PC-3 (cell line): ENCODE measurements at places on chromosomes 4 and X.

- H3K36me3 ChIP-seq: no peaks in the 10 kb centered on the region
- H3K27ac ChIP-seq: no peak overlapping the region
- H3K4me1 ChIP-seq: peaks cover 3% of the 10 kb centered on the region
- no peaks in the 10 kb centered on the region for H3K27me3 ChIP-seq
- no peak for DNase-seq
- no peak overlapping the region for H3K4me3 ChIP-seq
Observed at GRCh38 chr4:184851200-184851541, 25.4 kb upstream of the ACSL1 start.

- no peaks in the 10 kb centered on the region for H3K27me3 ChIP-seq
- H3K4me3 ChIP-seq: no peak overlapping the region
- no peaks in the 10 kb centered on the region for H3K4me1 ChIP-seq
- no peak for DNase-seq
- H3K27ac ChIP-seq: no peak overlapping the region
Observed at GRCh38 chrX:53704854-53705253, 18.3 kb upstream of the HUWE1 start.

DNA sequence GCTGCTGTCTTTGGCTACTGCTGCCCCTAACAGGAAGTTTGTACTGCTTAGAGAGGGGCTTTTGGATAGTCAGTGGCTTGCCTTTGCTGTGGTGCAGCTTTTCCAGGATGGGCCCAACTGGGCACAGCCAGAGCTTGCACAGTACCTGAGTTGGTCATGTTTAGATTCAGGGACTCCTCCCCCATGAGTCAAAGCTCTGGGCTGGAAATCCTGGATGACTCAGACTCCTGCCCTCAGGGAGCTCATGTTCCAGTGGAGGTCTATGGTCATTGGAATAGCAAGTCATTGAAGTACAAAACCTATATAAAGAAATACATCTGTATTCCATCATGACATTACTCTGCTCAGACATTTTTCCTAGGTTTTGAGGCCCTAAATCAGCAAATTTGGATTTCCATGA is 66.7 kb upstream of the PJA1 start:
- H3K27me3 ChIP-seq: no peaks in the 10 kb centered on the region
- peak; percentile 32 for DNase-seq
- no peak overlapping the region for H3K27ac ChIP-seq
- peaks cover 8% of the 10 kb centered on the region for H3K4me1 ChIP-seq

GRCh38 chr4:56575820-56576429 is 70.3 kb downstream of the ARL9 start:
- H3K4me1 ChIP-seq: no peaks in the 10 kb centered on the region
- H3K27me3 ChIP-seq: no peaks in the 10 kb centered on the region

- no peaks in the 10 kb centered on the region for H3K4me1 ChIP-seq
- H3K4me3 ChIP-seq: no peak overlapping the region
- no peak for DNase-seq
- no peak overlapping the region for H3K27ac ChIP-seq
- no peaks in the 10 kb centered on the region for H3K36me3 ChIP-seq
- H3K27me3 ChIP-seq: no peaks in the 10 kb centered on the region
Observed at GRCh38 chr4:162853788-162854187, 312.9 kb downstream of the NAF1 start.

DNA sequence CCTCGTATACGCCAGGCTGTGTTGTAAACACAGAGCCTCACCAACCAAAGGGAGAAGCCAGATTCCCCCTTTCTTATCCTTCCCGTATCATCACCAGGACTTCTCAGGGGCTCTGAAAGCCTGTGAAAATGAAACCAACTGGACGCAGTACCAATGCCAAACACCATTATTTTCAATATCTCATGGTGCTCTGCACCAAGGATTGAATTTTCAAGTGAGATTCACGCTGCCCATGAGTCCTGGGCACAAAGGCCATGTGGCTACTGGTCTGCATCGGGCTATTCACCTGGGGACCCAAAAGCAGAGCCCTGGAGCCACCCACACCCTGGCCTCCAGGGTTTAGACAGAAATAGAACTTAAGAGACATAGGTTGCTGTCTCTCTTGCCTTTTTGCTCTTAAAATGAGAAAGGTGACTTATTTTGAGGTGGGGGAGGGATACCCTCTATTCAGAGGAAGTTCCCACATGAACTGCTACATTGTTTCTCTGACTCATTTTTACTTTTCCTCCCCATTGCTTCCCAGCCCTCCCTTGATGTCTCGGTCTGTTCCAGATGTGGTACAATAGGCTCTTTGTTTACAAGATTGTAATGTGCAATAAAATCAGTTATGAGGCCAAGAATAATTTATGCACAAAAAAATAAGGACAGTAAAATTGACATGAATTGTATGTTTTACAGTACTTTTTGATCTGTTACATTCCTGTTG is 55.4 kb downstream of the MAML3 start:
- peaks cover 88% of the 10 kb centered on the region for H3K4me1 ChIP-seq
- peak overlapping the region; percentile 98 for H3K27ac ChIP-seq
- peak; percentile 79 for DNase-seq

DNA sequence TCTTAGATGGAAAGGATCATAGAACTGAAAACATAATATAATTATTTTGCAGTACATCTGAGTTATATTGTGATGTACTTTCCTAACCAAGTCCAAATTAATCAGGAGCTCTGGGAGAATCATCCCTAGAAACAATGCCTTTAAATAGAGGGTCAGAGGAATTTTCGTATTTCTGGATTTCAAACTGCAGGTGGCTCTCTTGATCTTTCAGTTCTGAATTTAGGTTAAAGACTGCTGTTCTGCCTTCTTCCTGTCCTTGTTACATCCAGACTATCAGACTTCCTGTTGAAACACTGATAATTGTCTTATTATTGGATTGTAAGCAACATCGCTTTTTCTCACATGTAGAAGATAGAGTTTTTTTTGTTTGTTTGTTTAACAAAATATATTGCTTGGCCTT is 142.7 kb downstream of the RPA4 start:
- DNase-seq: peak; percentile 23
- no peaks in the 10 kb centered on the region for H3K36me3 ChIP-seq
- no peak overlapping the region for H3K4me3 ChIP-seq
- H3K27me3 ChIP-seq: no peaks in the 10 kb centered on the region

- peaks cover 12% of the 10 kb centered on the region for H3K4me1 ChIP-seq
- DNase-seq: peak; percentile 15
- no peaks in the 10 kb centered on the region for H3K27me3 ChIP-seq
- no peak overlapping the region for H3K4me3 ChIP-seq
- H3K36me3 ChIP-seq: no peaks in the 10 kb centered on the region
- H3K27ac ChIP-seq: 0 out of 2 replicates have a peak overlapping the region, but pooled peaks have one; percentile 3
Observed at GRCh38 chr4:40448875-40449274, 113.7 kb downstream of the CHRNA9 start.

DNA sequence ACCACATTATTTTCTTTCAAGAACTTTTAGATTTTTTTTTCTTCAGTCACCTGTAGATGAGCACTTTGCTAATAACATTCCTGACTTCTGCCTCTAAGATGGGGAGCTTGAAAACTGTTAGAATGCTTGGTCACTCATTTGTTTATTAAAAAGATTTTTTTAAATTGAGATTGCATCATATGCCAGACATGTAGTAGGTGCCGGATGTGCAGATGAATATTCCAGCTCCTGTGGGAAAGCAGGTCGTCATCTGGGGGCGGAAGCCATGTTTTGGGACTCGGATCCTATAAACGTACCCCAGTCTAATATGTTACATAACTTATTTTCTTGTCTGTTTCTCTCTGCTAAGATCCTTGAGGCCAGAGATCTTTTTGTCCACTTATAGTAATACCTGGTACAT is 236.8 kb downstream of the ARHGAP10 start:
- no peak for DNase-seq
- H3K4me3 ChIP-seq: no peak overlapping the region
- no peak overlapping the region for H3K27ac ChIP-seq

GRCh38 chrX:96693407-96693806 is 8.8 kb downstream of the DIAPH2 start:
- no peak overlapping the region for H3K4me3 ChIP-seq
- no peak for DNase-seq
- H3K27me3 ChIP-seq: no peaks in the 10 kb centered on the region
- H3K36me3 ChIP-seq: no peaks in the 10 kb centered on the region

- H3K27me3 ChIP-seq: no peaks in the 10 kb centered on the region
- no peaks in the 10 kb centered on the region for H3K4me1 ChIP-seq
- no peaks in the 10 kb centered on the region for H3K36me3 ChIP-seq
- DNase-seq: no peak
- H3K4me3 ChIP-seq: no peak overlapping the region
Observed at GRCh38 chrX:11567528-11568220, 98.0 kb downstream of the ARHGAP6 start.

DNA sequence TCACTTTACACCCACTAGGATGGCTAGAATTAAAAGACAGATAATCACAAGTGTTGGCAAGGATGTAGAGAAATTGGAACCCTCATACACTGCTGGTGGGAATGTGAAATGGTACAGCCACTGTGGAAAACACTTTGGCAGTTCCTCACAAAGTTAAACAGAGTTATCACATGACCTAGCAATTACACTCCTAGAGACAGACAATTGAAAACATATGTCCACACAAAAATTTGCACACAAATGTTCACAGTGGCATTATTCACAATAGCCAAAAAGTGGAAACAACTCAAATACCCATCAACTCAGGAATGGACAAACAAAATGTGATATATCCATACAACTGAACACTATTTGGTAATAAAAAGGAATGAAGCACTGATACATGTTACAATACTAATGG is 5.7 kb downstream of the ZNF280C start:
- H3K4me1 ChIP-seq: peaks cover 20% of the 10 kb centered on the region; the same call in 1 of the 2 replicates
- no peaks in the 10 kb centered on the region for H3K27me3 ChIP-seq
- H3K27ac ChIP-seq: no peak overlapping the region
- no peak for DNase-seq
- H3K36me3 ChIP-seq: no peaks in the 10 kb centered on the region

- no peaks in the 10 kb centered on the region for H3K36me3 ChIP-seq
- H3K4me3 ChIP-seq: no peak overlapping the region
Observed at GRCh38 chr4:2258091-2259035, 3.5 kb downstream of the MXD4 start.

DNA sequence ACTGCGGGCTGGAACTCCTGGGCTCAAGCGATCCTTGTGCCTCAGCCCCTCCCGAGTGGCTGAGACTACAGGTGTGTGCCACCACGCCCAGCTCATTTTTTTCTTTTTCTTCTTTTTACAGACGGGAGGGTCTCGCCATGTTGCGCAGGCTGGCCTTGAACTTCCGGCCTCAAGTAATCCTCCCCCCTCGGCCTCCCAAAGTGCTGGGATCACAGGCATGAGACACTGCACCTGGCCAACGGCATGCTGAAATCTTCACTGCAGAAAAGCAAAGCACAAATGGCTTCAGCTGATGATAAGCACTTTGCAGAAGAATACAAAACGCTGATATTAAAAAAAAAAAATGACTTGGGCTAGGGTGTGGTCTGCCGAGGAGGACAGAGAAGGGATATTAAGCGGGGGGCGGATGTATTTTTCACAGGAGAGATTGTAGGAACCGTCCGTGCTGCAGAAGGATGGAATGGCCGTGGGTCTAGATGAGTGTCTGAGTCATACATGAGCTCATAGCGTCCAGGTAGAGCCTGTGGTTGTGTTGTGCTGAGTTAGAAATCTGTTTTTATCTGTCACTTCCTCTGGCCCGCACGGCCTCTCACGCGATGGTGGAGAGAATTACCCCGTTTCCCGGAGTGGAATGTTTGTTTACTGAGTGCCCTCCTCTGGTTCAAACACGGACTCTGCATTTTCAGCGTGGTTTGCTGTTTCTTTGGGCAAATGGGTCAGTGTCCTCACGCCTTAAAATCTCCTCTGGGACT is 8.5 kb upstream of the AKAP17A start:
- no peaks in the 10 kb centered on the region for H3K36me3 ChIP-seq
- H3K4me3 ChIP-seq: no peak overlapping the region; the same call in 1 of the 2 replicates
- DNase-seq: peak; percentile 70
- peaks cover 5% of the 10 kb centered on the region; the same call in 1 of the 2 replicates for H3K4me1 ChIP-seq

DNA sequence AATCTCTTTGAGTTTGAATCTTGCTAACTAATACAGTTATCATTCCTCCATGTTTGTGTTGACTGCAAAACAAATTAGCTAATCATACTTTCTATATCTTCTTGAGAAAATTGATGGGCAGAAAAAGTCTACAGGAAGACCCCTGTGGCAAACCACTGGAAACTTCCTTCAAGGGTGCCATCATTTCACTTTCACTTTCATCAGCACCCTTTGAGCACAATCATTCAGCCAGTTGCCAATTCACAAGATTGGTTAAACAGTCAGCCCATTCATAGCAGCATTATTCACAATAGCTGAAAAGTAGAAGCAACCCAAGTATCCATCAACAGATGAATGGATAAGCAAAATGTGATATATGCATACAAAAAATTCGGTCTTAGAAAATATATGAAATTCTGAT is 101.5 kb downstream of the CCDC160 start:
- no peaks in the 10 kb centered on the region for H3K36me3 ChIP-seq
- 0 out of 2 replicates have a peak, but pooled peaks cover 7% of the 10 kb centered on the region for H3K27me3 ChIP-seq
- H3K4me1 ChIP-seq: no peaks in the 10 kb centered on the region
- H3K27ac ChIP-seq: no peak overlapping the region
